ENCODE measurements at places on chromosomes 7 and 10.
A peak's percentile ranks its signal among the peaks of the same experiment; 100 is the strongest.

- DNase-seq, result no peak
Measured at GRCh38 chr7:151687523-151688235, 168.0 kb upstream of the RHEB start.

DNA sequence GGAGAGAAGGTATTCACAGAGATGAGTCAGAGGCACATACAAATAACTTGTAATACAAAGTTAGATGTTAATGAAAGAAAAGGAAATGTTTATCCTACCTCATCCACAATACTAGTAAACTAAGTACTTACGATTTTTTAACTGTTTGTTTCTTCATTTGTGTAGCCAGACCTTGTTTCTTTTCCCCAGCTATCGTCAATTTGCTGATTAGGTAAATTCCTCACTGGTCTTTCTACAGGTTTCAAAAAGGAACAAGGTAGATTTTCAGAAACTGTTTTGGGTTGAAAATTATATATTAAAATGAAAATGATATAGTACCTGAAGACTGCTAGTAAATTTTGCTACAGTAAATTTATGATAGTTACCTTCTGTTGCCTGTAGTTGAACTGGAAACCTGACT lies 56.6 kb downstream of the PON1 start:
- DNase-seq, result no peak

GRCh38 chr7:75652788-75653187 lies 86.0 kb downstream of the HIP1 start:
- no peak for DNase-seq

- no peak for DNase-seq
Measured at GRCh38 chr10:114638821-114639625, 19.1 kb downstream of the ABLIM1 start.

DNA sequence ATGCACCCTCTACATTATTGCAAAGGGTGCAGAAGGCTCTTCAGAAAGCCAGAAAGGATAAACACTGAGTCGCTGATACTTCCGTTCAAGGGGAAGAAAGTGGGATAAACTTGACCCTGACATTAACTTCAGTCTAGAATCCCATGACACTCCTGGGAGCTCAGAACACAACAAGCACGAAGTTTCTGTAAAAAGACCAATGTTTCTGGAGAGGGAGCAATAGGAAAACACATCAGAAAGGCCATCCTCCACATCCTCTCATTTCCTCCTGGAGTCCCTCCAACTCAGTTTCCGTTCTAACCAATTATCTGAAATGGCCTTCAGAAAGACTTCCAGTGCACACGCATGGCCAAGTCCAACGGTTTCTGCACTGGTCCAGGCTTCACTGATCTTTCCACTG lies 113.5 kb downstream of the SORBS1 start:
- no peak for DNase-seq

DNA sequence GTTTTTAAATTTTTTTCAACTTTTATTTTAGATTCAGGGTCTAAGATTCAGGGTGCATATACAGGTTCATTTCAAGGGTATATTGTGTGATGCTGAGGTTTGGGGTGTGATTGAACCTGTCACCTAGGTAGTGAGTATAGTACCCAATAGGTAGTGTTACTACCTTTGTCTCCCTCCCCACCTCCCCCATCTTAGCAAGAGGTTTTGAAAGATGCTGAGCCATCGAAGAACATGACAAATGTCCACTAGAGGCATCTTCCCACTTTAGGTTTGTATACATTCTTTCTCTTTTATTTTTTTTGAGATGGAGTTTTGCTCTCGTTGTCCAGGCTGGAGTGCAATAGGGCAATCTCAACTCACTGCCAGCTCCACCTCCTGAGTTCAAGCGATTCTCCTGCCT lies 880 bp upstream of the MGAM2 start:
- no peak for DNase-seq

- no peak for DNase-seq
Measured at GRCh38 chr7:137816696-137817320, 30.0 kb downstream of the DGKI start.

GRCh38 chr10:119945805-119946204 lies 53.3 kb downstream of the SEC23IP start:
- no peak for DNase-seq

DNA sequence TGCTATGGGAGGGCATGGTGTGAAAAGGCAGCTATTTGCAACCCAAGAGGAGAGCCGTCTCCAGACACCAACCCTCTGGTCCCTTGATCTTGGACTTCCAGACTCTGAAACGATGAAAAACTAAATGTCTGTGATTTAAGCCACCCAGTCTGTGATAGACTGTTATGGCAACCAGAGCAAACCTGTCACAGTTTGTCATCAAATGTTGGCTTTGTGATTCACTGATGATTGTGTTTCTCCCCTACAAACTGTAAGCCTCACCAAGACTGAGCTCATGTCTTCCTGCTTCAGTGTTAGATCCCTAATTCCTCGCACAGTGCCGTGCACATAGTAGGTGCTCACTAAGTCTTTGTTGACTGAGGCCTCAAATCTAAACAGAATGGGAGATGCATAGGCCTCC lies 224.6 kb upstream of the PITRM1 start:
- DNase-seq, result no peak

GRCh38 chr7:101614098-101614938 lies 14.8 kb downstream of the MYL10 start:
- no peak for DNase-seq

DNA sequence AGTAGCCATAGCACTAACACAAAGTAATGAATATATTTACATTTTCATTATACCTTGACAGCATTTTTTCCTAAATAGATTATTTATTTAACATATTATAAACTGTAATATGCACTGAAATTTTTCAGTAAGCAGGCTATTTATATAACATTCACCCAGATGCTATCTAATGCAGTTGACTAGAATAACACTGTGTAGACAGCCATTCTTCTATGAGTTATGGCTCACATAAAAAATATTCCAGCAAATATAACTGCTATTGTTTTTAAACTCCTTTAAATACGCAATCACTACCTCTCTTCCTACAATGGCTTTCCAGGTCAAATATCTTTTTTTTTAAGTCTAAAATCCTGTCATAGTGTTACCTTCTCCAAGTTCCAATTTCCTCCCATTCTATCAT lies 21.6 kb downstream of the TPK1 start:
- DNase-seq, result no peak

DNA sequence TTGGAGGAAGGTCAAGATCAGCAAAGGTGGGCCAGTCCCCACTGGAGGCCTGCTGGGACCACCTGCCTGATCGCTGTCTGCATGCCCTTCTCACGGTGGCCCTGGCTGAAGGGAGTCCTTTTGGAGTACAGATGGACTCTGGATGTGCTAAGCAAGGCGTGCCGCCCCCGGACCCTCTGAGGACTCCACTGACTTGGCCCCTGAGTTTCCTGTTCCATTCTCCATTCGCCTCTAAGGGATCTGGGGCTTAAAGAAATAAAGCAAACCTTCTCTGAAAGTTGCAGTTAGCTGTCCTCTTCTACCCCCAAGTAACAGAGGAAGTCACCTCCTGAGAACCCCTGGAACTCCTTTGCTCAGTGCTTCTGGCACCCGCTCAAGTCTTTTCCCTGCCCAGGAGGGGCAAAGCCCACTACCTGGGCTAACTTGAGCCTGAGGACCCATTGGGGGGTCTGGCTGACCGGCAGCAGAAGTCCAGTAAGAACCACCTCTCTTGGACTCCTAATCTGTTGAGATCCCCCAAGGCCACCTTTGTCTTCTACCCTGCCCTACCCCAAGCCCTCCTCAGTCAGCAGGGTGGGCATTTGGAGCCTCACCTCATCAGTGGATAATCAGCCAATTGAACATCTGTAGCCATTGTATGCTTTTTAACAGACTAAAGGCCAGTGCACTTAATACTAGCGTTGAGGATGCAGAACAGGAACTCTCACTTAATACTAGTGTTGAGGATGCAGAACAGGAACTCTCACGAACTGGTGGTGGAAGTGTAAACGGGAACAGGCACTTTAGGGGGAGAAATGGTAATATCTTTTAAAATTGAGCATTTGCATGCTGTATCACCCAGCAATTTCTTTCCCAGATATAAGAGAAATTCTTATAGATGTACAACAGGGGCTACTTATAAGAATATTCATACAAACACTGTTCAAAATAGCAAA lies 2.2 kb downstream of the TBATA start:
- DNase-seq, result no peak

DNA sequence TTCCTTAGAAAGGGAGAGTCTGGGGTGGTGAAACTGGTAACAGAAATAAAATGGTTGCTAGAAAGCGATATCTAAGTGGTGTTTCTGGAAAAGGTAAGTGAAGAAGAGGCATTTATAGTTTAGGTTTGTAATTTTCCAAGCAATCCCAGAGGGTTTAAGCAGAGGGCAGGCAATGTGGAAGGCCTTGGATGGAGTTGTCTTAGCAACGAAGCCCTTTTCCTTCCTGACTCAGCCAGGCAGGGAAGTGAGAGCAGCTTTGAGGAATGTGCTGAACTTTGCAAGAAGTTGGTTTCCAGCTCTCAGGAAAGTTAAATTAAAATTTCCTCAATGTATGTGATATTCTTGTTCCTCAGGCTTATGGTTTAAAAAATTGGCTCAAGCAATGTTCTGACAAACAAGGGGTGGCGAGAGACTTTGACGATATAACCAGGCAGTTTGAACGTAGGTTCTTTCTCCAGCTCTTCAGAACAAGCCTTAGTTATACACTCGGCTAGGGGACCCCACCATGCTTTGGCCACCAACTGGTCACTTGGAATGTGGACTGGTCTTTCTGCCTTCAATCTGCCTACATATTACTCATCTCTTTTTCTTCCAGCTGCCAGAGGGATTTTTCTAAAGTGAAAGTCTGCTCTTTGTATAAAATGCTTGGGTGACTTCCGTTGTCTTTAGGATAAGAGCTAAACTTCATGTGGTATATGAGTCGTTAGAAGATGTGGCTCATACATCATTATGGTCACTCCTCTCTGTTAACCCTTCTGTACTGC lies 66.9 kb upstream of the SLC25A13 start:
- no peak for DNase-seq

GRCh38 chr10:24706479-24707118 lies 17.1 kb downstream of the ARHGAP21 start:
- peak; percentile 26 for DNase-seq

DNA sequence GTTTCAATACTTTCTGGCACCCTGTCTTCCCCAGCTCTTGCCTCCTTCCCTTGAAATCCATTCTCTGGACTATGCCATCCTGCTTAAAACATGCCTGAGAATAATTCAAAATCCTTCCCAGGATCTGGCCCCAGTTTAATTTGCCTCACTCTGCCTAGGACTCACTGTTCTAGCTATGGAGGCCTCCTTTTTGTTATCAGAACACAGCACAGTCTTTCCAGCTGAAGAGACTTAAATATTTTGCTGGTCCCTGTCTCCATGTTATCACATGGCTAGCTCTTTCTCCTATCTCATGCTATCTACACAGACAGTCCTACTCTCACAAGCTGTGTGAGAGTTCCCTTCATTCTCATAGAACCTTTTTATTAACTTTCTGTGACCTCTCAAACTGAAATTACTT lies 194.8 kb downstream of the RNLS start:
- no peak for DNase-seq

DNA sequence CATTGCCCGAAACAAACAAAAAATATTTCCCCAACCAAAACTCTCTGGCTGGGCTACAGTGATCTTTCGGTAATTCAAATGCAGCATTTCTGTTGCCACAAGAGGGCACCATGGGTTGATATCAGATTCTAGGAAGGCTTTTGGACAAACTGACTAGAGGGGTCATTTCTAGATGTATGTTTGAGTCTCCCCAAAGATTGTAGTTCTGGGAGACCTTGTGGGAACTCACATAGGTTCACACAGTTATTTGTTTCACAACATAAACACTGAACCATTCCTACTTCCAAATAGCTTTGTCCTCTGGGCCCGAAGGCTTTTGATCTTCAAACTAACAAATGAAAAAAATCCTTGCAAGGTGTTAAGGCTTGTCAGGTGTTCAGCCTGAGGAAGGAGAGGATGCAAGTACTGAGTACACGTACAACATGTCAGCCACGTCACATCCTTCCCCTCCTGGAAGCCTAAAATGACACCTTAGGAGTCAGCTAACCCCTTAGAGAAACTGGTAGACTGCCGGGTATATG lies 37.0 kb upstream of the IL15RA start:
- no peak for DNase-seq

- no peak for DNase-seq
Measured at GRCh38 chr10:75292794-75293445, 57.2 kb upstream of the COMTD1 start.

GRCh38 chr7:47510786-47511185 lies 71.1 kb downstream of the TNS3 start:
- DNase-seq, result no peak

DNA sequence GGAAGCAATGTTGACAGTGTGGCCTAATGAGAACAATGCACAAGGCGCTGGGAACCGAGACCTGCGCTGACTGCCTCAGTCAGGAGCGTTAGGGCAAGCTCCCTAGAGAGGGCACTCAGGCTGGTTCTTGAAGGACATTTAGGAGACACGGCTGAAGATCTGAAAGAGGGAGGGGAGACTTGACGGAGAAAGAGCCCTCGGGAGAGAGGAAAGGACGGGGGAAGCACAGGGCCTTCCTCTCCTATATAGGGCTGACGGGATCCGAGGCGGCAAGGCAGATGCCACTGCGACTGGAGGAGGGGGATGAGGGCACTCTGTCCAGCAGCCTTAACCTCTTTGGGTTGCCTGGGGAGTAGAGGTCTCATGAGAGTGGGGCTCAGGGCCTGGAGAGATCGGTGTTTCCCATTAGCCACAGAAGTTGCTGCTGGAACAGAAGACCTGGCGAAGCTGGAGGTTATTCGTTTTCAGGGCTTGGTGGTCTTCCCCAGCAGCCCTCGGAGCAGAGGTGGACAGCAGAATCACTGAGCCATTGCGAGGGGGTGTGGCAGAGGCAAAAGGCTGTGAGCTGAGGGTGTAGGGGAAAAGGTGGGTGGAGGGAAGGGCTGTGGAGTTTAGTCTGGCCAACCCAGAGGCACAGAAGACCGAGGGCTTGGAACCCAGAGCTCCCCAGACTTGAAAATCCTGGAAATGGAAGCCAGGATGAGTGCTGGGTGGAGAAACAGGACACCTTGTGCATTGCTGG lies 36.0 kb downstream of the CLEC2L start:
- no peak for DNase-seq

DNA sequence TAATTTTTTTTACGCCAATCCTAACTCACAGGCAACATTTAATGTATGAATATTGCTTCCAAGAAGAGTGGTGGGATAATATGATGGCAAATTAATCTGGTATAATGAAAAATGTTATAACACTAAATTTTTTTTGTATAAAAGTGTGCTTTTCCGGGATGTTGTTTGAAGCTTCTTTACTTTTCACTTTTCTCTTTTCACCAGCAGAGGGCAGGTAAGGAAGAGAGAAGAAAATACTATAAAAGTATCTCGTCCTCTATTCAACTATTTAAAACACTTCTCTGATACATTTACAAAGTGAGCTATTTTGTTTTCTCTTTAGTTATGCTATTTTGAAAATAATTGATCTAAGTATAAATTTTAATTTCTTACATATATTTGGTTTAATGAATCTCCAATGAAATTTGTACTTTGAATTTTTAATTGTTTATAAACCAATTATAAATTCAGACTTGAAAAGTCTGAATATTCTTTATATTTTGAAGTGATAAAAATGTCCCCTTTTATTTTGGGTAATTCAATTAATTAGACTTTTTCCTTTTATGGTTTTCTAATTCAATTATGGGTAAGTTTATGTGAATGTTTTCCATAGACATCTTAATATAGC lies 20.7 kb upstream of the CFTR start:
- no peak for DNase-seq

- DNase-seq, result no peak
Measured at GRCh38 chr10:71706216-71707121, 13.1 kb downstream of the C10orf105 start.

- DNase-seq, result no peak
Measured at GRCh38 chr7:69438584-69439412, 159.5 kb upstream of the AUTS2 start.

All from nucleus accumbens (tissue), 56 donors.